ENCODE measurements at places on chromosomes 11 and 22.
A peak's percentile ranks its signal among the peaks of the same experiment; 100 is the strongest.

DNA sequence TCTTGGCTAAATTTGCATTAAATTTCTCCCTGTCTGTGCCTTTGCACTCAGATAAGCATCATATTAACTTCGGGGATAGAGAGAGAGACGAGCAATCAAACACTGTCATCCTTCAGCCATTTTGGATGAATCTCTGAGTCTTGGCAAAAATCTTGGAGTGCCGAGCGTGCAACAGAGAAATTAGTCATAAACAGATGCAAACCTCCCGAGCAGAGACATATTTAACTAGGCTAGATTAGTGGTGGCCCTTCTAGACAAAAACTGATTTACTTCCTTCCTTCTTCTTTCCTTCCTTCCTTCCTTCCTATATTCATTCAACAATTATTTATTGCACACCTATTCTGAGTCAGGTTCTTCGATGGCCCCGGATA, 114.4 kb upstream of the BLID start:
- no peak for DNase-seq

DNA sequence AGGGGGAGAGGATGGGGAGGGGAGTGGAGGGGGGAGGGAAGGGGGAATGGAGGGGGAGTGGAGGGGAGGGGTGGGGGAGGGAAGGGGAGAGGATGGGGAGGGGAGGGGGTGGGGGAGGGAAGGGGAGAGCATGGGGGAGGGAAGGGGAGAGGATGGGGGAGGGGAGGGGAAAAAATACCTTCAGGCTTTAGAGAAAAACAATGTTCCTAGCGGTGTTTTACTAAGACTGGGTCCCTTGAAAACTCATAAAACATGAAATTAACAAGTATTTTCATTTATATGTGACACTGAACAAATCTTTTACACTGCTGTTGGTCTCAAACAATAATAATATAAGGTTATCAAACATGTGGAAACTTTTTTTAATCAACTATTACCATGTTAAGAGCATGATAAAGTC, 42.4 kb downstream of the RSF1 start:
- no peak for DNase-seq

DNA sequence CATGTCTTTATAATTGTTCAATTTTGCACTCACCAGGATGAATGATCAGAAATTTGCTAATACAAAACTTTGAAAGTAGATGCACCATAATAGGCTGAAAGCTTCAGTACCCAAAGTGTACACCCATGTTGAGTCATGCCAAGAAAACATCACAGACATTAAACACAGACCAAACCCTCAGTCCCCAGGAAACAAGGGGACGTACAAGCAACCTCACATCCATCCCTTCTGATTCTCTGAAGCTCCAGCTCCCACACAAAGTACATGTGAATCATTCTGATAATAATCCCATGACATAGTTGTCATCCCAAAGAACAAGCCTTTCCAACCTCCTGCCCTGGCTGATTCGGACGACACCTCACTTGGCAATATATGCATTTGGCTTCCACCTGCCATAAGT, 183.8 kb downstream of the SNX19 start:
- DNase-seq: no peak

GRCh38 chr22:25969286-25969685, 200.0 kb upstream of the SEZ6L start:
- no peak for DNase-seq

- DNase-seq: no peak
Measured at GRCh38 chr22:38034884-38035529, 22.2 kb upstream of the PICK1 start.

GRCh38 chr11:134170177-134170918, 53.4 kb downstream of the NCAPD3 start:
- DNase-seq: no peak

DNA sequence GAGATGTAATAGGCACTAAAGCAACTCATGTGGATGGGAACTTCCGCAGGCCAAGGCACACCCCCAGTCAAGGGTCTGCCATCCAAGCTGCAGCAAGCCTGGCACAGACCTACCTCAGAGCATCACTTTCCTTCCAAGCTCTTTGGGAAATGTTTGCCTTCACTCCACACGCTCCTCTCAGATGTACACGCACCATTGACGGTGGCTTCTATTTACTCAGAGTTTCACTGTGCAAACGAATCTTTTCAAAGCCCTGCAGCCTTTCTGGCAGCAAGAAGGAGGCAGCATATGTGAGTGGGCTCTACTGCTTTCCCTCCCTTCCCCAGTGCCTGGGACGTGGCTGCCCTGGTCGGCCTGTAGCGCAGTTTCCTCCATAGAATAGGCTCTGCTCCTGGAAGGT, 60.9 kb upstream of the USP47 start:
- DNase-seq: no peak

GRCh38 chr22:44935724-44936123, 74.1 kb downstream of the PHF21B start:
- no peak for DNase-seq

DNA sequence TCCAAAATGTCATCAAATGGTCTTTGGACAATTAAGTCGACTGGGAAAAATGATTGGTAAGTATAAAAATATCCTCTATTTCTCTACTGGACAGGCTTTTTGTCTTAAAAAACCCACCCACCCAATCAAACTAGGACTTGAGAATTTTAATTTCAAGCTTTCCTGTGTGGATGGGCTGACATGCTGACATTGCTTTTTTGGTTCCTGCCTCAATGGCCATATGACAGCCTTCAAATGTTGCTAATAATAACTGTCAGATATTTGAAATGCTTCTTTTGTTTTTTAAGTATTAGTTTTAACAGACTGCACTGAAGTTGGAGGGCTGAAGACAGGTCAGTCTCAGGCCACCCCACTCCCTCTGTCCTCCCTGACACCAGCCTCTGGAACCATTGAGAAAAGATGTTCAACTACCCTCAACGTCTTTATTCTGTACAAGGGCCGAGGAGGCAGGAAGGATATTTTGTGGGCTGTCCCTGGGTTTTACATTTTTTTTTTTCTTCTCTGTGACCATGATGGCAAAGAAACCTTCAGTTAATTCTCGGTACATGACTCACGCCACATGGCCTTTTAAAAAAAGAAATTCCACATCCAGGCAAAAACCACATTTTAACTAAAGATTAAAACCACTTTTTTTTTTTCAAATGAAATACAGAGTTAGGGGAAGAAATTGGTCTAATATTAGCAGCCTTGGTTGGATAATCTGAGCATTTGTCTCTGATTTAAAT, 130.4 kb downstream of the SLC1A2 start:
- no peak for DNase-seq

DNA sequence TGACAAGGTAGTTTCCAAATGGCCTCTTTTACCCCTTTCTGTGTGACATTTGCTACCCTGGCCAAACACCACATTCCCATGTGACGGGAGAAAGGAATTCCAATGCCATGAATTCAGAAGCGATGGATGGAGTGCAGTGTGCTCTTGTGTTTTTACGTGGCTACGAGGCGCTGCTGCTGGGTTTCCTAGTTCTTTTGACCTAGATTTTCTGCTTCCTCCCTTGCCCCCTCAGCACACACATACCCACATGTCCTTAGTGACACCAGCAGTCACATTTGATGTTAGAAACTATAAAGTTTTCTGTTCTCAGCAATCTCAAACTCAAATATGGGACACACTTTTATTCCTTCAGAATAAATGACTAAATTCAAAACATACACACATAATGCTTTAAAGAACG, 7.8 kb upstream of the TMA7B start:
- DNase-seq: no peak

DNA sequence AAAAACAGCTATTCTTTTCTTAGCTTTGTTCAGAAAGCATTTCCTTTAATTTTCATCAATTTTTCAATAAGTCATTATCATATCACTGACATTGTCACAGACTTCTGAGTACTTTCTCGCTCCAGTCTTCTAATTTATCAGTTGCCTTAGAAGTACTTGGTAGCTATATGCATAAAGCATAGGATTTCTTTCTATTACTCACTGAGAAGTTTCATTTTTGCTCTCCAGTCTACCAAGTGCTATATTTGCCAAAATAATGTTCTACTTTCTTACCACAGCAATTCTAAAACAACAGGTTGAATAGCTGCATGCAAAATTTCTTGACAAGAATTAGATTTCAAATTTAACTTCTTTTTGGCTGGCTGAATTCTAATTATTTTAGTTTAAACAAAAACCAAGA, 116.3 kb downstream of the STK33 start:
- no peak for DNase-seq

DNA sequence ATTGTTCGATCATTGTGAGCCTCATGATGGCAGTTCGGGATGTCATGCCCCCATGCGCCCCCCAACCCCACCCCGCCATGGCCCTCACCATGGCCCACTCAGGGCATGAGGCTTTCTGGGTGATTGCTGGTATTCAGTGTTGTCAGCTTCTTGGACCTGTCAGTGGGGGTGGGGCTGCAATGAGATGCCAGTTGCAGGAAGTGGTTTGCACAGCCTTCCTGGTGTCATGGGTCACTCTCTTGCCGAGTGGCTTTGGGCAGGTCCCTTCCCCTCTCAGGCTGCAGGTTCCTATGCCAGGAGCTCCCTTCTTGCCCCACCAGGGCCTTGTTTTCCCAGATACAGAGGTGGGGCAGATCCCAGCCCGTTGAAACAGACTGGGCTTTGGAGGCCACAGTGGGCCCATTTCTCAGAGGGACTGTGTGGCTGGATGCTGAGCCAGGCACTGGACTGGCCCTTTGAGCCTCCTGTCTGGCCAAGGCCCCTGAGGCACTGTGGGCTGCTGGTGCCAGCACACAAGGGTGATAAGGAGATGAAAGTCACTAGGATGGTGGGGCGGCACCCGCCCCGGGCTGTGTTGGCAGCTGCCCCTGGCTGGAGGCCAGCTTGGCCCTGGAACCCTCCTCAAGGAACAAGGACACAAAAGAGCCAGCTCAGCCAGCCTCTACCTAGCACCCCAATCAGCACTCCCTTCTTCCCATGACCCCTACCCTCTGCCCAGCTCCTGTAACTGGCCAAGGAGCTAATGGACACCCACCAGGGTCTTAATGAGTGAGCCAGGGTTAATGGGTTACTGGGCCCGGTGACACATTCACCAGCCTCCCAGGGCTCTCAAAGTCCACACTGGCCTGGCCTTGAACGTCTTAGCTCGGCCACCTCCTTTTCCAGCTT, 1.5 kb upstream of the GGT1 start:
- DNase-seq: no peak

- DNase-seq: peak; percentile 73
Measured at GRCh38 chr11:15113381-15113780, 1.3 kb upstream of the INSC start.

DNA sequence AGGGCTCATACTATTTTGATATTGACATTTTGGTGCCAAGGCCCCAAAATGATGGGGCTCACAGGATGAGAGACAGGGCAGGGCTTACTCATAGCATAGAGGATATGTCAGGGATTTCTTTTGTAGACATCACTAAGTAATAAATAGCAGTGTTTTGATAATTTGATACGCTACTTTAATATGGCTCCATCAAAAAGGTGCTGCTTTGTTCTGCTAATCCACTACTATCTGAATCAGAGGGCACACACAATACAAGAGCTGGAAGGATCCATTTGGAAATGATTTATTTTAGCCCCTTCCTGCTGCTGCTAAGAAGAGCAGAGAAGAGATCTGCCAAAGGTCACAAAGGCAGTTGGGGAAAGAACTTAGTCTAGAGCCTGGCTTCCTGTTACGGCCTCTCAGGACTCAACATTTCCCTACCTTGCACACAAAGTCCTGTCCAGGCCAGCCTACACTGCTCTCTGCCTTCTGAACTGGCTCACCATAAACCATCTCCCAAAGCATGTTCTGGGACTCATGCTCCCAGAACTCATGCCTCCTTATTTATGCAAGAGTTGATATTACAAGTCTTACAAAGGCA, 261.3 kb upstream of the ARHGAP20 start:
- DNase-seq: no peak

DNA sequence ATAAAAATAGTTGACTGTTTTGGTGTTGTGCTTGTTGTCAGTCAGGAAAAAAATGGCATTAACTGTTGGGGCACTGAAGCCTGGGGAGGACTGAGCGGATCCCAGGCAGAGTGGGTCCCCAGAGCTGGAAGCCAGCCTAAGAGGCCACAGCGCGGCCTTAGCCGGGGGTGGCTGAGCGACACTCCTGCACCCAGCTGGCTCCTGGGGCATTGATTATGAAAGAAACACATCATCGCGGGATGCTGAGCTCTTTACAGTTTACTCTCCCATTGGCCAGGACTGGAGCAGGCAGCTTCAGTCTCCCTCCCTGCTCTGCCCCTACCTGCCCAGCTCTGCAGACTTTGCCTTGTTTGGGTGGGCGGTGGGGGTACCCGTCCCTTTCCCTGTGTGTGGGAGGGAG, 121.5 kb downstream of the ST3GAL4 start:
- no peak for DNase-seq

GRCh38 chr11:29676993-29677392, 339.8 kb downstream of the KCNA4 start:
- DNase-seq: no peak

DNA sequence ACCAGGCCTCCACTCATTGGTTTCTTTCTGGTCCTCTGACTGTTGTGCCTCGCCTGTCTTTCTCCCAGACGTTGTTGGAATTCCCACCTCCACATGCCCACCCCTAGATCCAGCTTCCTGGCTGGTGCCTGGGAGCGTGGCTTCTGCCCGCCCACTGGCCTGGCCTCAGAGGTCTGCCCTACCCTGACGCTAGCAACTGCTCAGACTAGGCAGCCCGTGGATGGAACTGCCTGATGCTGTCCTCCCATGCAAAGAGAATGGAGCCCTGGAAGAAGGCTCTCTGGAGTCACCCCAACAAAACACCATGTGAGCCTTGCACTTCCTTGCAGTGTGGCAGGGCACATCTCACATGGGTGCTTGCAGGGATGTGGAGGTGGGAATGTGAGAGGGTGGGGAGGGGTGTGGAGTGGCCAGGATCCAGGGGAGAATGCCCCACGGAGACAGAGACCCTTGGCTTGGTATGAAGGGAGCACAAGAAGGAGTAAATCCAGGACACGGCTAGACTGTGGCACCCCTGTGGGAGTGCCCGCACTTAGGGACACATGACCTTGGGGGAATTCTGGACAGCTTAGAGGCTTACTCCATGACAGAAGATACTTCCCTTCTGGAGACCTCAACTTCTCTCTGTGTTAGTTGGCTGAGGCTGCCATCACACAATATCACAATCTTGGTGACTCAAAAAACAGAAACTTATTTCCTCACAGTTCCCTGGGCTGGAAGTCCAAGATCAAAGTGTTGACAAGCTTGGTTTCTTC, 22.5 kb upstream of the ADA2 start:
- no peak for DNase-seq

DNA sequence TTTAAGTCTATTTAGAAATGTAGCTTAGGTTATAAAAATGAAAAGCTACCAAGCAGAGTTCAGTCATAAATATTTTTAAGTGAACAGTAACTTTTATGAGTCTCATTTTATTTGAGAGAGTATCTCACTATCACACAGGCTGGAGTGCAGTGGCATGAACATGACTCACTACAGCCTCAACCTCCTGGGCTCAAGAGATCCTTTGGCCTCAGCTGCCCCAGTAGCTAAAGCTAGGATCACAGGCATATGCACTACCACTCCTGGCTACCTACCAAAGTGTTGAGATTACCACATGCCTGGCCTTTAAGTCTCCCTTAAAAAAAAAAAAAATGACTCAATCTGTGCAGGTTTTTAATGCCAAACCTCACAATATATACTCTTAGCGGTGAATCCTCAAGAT, 34.7 kb upstream of the CLNS1A start:
- DNase-seq: no peak

- no peak for DNase-seq
Measured at GRCh38 chr11:61507012-61507768, 1.4 kb upstream of the LRRC10B start.
